ENCODE measurements at places on chromosomes 11 and 22.

DNA sequence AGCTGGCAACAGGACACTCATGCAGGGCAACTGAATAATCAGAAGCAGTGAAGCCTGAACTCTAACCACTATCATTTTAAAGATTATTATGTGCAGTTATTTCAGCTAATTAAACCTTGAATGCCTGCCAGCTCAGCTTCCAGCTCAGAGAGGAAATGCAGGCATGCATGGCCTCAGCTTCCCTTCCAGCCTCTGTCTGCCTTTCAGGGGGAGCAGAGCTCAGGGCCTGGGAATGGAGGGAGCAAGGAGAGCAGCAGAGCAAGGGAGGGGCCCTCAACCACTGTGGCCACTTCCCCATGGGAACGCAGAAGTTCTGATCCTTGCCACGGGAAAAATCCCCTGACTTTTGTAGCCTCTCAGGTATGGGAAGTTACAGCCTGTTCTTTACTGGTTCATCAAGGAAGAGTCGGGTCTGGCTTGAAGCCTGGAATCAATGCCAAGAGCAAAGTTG lies 32.5 kb upstream of the APLNR start:
- DNase-seq = no peak

- DNase-seq = no peak
Observed at GRCh38 chr11:122050021-122050690, 65.9 kb downstream of the BLID start.

- peak; percentile 75 for DNase-seq
Observed at GRCh38 chr11:61187505-61188130, 15.7 kb upstream of the PGA3 start.

- no peak for DNase-seq
Observed at GRCh38 chr22:36998620-36999351, 20.5 kb downstream of the TST start.

- no peak for DNase-seq
Observed at GRCh38 chr11:65793144-65793581, 6.3 kb downstream of the OVOL1 start.

DNA sequence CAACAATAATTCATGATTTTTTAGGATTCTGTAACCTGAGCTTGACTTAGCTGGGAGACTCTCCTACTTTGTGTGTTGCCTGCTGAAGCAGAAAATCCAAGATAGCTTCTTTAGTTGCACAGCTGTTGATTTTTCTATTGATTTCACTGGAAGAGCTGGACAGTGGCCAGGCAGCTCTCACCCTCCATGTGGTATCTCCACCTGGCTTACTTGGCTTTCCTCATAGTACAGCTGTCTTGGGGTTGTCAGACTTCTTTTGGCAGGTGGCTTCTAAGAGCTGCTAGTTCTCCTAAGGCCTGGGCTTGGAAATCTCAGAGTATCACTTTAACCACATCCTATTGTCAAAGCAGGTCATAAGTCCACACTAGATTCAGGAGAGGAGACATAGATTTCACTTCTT lies 130.8 kb upstream of the SPON1 start:
- DNase-seq = no peak

DNA sequence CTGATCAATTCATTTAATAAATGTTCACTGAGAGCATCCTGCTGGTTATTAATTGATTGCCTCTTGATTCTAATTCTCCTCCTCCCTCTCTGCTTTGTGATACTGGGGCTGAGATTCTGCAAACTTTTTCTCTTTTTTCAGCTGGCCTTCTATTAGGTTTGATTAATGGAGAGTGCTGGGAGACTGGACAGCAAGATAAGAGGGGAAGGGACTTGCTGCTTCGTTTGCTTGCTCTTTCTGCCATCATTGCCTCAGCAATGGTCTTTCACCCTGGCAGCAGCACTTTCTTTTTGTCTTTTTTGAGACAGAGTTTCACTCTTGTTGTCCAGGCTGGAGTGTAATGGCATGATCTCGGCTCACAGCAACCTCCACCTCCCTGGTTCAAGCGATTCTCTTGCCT lies 7.1 kb downstream of the DNHD1 start:
- DNase-seq = no peak

All from activated CD4-positive, alpha-beta T cell treated with anti-CD3 and anti-CD28 coated beads for 24 hours (primary cell).